ENCODE measurements at places on chromosomes 7 and 10.

DNA sequence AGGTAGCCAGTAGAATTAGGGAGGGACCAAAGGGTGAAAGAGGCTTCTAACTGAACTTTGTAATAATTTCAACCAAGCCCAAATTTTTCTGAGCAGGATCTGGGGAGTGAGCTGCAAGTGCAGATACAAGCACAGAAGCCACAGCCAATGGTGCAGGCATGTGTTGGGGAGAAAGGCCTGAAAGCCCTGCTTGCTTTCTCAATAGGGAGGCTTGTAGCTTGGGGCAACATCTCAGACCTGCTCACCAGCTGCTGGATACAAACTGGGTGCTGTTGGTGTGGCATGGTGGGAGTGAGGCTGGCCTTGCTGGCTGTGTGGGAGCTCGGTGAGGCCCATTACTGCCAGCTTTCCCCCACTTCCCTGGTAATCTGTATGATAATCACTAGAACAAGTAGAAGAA is 688.5 kb upstream of the SEMA3D start:
- DNase-seq = no peak

DNA sequence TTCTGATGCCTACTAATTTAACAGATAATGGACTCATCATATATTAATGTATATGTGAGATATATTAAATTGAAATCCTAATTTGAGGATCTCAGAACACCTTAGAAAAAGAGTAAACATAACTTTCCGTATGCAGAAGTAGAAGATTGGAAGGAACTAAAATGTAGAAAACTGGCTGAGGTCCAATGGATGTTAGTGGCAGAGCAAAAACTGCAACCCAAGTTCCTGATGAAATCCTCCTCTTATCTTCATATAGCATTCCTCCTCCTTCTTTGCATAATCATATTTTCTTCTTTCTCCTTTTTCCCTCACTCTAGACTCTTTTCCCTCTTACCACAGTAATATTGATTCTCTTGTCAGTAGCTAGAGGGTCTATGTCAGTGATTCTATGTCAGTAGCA is 6.0 kb downstream of the INA start:
- DNase-seq = no peak

DNA sequence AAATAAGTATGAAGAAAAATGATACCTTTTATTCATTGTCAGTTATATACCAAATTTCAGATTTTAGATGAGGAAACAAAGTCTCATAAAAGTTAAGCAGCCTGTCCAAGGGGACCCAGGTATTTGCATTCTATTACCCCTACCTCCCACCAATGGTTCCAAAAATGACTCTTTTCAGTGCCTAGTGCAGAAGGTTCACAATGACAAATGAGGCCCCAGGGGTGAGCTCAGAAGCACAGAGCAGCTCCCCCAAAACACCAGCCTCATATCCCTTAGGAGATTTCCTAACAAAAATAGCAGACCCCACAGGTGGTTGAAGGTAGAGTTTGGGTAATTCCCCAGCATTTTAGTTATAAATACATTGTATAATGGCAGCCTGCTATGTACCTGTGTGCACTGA is 168.6 kb downstream of the REEP3 start:
- no peak for DNase-seq

DNA sequence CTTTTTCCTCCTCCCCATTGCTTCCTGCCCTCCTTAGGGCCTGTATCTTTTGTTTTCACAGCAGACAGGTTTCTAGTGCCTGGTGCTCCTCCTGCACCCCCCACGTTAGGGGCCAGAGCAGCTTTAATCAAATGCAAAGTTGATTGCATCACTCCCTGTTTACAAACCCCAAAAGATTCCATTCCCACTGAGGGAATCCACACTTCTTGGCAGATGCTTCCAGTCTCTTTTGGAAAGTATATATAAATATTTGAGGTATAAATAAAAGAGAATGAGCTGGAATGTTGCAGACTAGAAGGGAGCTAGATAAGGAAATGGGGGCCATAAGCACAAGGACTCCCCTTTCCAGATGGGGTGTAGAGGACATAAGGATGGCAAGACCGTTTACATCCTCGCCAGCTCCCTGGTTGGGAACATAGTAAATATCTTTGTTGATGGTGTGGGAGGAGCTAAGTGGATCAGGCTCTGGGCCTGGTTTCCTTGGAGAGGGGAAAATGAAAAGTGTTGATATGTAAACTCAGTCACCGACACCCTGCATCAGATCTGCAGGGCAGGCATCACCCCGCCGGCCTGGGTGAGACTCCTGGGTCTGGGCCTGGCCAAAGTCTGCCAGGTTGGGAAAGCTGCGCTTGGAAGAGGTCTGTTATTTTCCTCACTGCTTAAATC is 6.2 kb downstream of the RARRES2 start:
- DNase-seq = no peak

DNA sequence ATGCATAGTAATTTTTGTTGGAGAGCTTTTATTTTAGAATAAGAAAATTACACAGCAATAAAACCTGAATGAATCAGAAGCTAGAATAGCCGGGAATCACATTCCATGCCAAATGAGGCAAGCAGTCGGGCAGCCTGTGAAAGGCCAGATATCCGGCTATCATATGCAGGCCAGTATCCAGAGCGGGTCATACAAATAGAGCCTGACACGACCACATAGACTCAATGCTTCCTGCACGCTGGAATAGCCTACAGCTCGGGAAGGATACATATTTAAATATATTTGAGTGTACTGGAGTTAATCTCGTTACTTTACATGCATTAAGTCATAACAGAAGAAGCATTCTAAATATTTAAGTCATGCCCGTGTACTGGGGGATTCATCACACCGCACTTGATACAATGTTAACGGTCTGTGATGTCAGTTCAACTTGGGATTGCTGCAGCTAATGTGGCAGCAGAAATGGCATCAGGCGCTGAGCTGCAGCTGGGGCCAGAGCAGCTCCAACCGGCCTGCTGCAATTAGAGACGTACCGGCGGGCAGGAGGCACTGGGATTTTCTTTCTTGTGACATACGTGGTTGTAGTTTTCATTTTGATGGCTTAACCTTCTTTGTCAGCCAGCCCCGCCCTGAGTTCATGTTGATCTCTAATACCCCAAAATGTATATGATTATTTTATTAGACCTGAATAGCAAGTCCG is 112.0 kb downstream of the EBF3 start:
- DNase-seq = no peak

DNA sequence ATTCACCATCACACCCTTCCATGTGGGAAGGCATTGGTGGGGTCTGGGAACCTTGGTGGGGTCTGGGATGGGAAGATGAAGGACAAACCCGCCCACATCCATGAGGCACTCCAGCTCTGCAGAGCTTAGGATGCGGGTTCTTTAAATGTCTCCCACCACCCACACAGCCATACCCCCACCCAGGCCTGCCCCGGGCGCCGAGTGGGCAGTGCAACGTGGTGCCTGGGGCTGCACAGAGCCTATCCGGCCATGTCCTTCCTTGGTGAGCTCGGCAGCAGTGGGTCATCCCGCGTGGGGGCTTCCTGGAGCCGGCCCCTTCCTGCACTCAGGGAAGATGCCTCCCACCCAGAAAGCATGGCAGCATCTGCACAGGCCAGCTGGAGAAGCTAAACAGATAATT is 163.5 kb upstream of the TCERG1L start:
- DNase-seq = no peak
